ENCODE measurements at places on chromosomes 7 and 10.

GRCh38 chr7:34875481-34875880, 161.8 kb downstream of the DPY19L1 start:
- DNase-seq = no peak

GRCh38 chr7:45130910-45131309, 19.4 kb upstream of the TBRG4 start:
- no peak for DNase-seq

DNA sequence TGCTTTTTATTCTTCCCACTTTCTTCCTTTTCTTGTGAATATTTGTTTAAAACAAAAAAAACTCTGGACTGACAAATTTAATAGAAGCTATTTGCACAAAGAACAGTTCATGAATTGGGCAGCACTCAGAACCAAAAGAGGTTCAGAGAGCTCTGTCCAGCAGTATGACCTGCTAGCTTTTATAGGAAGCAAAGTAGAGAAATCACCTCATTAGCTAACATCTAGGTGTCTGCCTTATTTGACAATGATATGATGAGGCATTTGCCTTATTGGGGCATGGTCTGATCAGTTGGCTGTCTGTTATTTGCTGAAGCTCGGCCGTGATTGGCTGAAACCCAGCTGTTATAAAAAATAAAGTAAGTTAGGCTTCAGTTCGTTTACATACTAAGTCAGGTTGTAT, 819 bp upstream of the TRIM4 start:
- no peak for DNase-seq

DNA sequence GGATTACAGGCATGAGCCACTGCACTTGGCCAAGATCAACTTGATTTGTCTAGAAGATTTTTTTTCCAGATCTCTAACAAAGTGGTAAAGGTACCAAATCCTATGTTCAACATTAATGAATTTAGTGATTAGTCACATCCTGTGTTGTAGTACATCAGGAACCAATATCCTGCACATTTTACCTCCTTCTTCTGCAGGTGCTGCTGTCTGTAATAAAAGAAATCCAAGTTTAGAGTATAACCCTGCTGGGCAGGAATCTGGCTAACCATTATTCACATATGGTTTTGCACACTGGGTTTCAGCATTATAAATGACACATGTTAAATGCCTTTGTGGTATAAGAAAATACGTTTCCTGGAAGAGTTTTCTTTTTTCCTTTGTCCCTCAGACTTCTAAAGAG, 10.8 kb downstream of the PARD3 start:
- no peak for DNase-seq

DNA sequence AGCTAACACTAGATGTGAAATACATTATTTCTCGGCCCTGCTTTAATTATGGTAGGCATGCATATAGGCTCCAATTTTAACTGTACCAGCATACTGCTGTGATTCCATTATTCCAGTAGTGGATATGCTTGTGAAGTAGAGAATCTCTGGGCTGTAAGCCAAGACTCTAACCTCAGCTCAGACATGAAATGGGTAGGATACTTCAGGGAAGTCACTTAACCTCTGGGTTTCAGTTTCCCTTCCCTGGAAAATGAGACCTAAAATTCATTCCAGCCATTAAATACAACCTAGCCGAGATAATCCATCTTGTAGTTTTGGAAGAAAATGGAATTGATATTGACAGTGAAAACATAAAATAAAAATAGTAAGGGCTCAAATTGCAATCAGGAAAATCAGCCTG, 59.6 kb upstream of the TRIL start:
- DNase-seq = no peak

DNA sequence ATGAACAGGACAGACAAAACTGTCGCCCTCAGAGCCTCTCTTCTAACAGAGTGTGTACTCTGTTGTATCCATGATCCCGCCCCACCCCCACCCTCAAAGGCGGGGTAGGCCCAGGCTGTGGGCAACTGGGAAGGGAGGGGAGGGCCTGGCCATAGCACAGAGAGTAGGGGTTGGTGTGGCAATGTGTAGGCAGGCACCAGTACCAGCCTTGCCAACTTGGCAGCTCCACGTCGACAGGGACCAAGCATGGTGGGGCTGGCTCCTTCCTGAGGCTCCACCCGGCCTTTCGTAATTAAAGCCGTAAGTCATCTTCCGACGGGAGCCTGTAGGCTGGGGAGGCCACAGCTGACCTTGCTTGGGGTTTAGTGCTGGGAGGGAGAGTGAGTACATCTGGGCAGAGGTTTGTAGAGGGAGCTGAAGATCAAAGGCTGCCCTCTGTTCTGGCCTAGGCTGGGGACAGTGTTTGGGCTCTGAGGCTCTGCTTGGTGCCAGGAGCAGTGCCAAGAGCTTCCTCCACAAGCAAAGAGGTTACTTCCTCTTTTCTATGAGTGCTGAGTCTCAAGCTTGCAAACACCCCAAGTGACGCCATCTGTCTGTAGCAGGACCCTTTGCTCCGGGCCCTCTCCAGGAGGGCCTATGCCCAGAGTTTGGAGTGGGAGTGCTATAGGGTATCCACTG, 121.6 kb downstream of the C10orf105 start:
- no peak for DNase-seq

DNA sequence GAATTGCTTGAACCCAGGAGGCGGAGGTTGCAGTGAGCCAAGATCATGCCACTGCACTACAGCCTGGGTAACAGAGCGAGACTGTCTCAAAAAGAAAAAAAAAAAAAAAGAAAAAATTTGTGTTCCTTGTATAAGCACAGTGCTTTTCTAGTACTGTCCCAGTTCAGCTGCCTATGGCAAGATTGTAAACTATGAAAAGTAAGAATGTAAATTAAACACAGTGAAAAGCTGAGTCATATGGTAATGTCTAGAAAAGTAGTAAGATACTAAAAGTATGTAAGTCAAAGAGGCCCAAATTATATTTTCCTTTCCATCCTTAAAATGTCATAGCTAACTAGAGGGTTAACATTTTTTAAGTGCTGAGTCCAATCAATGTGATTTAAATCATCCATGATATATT, 42.8 kb downstream of the RBM20 start:
- DNase-seq = no peak

DNA sequence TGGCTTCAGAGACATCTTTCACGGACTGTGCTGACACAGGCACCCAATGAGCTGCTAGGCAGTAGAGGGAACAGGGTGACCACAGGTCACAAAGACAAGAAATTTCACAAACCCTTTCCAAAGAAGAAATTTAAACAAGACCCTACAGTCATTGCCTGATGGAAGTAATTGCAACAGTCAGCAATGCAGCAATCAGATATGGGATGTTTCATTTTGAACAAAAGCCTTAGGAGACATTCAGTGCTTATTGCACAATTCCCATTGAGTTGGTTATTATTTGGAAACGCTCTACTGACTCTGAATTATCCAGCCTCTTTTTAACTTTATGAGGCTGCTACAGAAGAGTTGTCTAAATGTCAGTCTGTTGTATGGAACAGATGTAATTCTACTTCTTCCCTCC, 85.5 kb downstream of the ETV1 start:
- no peak for DNase-seq

GRCh38 chr7:55496906-55497305, 75.4 kb downstream of the VOPP1 start:
- DNase-seq = no peak

GRCh38 chr10:116910910-116911309, 61.6 kb downstream of the ENO4 start:
- no peak for DNase-seq

DNA sequence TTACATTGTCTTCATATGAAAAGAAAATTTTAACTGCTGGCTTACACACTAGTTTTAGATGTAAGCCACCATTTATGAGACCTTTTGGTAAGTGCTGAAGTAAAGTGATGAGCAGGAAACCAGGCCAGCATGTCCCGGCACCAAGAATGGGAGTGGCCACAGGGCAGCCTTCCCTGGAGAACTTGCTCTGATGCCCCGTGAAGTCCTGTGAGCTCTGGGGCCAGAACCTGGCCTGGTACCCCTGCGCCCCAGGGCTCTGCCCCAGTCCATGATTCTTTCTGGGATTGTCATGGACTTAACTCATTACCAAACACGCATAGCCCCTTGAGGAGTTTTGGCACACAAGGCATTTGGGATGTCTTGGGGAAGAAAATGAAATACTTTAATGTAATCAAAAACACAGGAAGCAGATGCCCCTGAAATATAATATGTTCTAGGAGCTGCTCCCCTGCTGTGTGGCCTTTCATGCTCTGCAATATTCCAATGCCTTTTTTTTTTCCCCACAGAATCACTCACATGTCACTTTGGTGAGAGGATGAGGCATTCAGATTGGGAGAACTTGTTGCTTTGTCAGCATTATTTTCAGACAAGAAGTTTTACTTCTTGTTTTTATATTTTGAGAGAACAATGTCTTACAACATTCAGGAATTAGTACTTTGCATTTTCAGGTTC, 53.1 kb upstream of the CXCL12 start:
- no peak for DNase-seq

- DNase-seq = no peak
These were observed 205.5 kb upstream of the CDC14C start for GRCh38 chr7:48718731-48719378.

GRCh38 chr7:94882891-94883290, 24.5 kb upstream of the PPP1R9A start:
- DNase-seq = no peak

GRCh38 chr7:29639886-29640595, 76.4 kb downstream of the PRR15 start:
- no peak for DNase-seq

DNA sequence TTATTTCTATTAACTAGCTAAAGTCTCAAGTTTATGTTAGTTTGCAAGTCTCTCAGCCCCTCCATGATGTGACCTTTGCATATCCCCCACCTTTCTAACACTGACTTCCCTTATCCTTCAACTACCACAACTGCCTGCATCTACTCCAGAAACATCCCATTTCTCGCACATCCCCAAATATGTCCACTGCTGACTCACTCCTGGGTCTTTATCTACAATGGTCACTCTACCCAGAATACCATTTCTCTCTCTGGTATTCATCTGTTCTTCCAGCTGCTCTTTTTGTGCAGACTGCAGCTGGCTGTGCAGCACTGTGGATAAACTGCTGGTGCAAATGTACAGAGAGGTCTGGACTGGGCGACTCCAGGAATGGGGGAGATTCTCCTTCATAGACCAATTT, 32.7 kb upstream of the PRSS1 start:
- DNase-seq = no peak

GRCh38 chr10:88913127-88913526, 33.1 kb downstream of the STAMBPL1 start:
- no peak for DNase-seq

GRCh38 chr10:70558871-70559810, 43.4 kb downstream of the PRF1 start:
- DNase-seq = peak; percentile 74

DNA sequence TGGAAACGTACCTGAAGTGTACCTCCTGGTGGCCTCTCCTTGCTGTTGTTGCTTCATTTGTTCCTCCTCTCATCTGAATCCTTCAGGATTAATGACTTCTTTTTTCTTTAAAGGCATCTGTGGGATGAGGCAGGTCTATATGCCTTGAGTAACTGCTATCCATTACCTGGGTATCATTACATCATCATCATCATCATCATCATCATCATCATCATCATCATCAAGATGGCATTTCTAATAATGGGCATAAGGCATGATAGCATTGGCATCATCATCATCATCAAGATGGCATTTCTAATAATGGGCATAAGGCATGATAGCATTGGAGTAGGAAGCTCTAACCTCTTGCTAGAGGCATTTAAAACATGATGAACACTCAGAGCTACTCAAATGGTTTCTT, 59.9 kb downstream of the CFAP58 start:
- no peak for DNase-seq

DNA sequence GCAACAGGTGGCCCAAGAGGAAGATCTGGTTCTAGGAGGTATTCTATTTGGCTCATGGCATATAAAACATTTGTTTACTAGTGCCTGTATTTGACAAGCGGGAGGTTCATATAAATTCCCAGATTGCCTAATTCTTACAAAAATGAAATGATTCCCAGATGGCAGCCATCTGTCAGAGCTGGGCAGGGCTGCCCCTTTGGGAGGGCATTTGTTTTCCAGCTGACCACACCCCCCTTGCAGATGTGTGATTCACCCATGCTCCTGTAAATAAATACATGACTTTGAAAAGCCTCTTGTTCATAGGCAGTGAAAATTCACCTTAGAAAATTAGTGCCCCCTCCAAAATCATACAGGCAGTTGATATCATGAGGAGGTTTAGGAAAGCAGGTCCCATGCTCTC, 8.6 kb downstream of the VWC2 start:
- DNase-seq = no peak

DNA sequence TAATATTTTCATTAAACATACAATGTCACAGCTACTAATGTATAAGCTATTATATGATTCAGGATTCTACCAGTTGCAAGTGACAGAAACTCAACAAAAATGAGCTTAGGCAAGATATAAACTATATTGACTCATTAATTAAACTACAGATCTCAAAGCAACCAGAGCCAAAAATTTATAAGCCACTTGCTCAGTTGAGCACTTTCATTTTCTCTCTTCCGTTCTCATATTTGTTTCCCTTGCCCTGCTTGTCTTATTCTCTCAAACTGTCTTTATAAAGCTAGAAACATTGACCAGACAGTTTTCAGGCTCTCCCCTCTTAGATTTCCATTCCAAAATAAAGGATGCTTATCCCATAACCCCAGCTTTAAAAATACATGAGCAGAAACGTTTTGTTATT, 60.2 kb upstream of the DGKB start:
- DNase-seq = no peak

DNA sequence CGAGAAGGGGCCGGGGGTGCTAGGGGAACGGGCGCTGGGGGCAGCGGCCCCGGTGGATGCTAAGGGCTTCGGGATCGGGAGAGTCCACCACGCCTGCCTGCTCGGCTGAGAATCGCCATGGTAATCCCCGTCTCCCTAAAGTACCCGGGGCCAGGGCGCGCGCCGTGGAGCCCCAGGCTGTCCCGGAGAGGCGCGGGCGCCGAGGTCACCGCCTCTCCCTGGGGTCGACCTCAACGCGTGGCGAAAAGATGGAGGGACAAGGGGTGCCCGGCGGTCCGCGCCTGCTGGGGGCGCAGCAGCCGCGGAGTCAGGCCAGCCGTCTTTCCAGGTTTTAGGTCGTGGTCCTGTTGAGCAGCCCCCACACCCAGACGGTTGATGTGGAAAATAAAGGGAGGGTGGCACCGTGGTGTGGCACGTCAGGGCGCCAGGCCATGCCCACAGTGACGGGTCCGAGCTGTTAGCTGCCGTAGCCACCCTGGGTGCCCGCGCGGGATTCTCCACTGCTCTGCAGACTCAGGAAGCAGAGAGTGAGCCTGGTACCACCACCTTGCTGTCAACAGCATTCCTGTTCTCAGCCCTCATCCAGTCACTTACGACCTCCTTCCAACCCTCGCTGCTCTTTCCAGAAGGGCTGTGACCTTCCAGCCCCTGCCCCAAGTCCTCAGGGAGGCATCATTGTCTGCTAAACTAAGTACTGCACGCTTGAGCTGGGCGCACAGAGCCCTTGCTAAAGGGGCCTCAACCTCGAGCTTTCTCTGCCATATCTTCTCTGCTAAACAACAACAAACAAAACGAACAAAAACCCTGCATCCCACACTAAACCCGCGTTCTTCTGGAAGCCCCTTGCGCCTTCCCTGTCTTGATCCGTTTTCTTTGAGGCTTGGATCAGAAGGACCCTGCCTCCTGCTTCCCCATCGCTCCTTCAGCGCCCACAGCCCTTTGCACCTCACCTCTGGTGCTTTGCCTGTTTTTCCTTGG, 666 bp downstream of the SMKR1 start:
- DNase-seq = no peak

Data from CD4-positive, alpha-beta T cell treated with Interleukin-17A for 1 hour (primary cell).